Activated CD4-positive, alpha-beta T cell treated with anti-CD3 and anti-CD28 coated beads for 48 hours (primary cell): ENCODE measurements at places on chromosomes 2 and 18.

- peak; percentile 32 for DNase-seq
Observed at GRCh38 chr2:232418466-232419244, 12.0 kb downstream of the ALPG start.

DNA sequence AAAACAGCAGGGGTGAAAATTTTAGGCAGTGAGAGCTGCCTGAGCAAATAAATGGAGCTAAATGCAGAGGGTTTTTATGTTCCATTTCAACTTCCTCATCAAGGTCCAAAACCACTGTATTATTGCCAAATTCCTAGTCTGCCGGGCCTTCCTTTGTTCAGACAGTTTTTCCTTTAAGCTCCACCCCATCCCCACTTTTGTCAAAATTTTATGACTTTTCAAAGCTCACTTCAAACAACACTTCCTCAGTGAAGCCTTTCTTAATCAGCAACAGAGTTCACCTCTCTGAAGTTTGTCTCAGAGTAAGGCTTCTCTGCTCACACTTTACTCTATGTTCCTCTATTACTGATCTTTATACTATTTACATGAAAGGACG is 81.3 kb downstream of the CERKL start:
- no peak for DNase-seq

DNA sequence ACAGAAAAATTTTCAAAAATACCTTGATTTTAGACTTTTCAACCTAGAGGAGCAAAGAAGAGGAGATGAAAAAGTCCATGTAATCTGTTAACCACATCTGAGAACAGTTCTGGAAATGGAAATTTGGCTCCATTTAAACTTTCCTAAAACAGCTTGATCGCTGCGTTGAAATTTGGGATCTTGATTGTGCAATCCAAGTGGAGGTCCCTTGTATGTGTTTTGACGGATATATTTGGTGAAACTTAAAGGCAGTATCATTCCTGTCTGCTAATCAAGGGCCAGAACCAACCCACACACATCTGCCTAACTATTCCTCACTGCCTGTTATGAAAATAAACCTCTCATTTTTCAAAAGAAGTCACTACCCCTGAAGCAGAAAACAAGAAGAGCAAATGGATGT is 46.6 kb downstream of the SPATS2L start:
- DNase-seq = no peak

DNA sequence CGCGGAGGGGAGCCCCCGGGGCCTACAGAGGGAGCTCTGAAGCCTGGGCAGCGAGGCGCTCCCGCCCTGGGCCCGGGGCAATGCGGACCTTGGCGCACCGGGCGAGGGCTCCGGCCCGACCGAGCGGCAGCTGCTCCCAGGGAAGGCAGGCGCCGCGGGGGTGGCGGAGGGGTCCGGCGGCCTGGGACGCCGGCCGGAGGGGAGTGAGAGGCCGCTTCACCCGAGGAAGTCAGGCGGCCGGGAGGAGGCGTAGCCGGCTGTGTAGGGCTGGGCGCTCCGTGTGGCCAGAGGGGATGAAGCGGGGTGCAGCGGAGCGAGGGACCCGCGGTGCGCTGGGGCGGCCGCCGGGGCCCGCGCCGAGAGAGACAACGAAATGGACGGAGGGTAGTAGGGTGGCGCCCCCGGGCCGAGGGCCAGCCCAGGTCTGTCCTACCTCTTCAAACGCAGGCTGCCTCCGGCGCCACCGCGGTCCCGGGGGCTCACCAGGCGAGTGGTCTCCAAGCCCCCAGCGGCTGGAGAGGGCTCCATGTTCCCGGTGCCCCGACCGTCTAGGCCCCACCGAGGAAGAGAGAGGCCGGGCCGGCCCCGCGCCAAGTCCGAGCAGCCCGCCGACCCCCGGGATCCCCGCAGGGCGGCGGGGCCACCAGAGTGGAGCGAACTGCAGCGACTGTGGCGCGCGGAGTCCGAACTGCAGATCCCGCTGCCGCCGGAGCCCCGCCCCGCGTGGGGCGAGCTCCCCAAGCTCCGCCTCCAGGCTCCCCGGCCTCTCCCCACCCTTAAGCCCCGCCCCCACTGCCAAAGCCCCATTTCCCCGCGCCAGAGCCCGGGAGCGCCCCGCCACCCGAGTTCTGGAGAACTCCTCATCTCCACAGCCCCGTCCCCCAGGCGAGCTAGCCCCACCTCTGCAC is at the start of gene SLC30A3:
Gene SLC30A3 (minus strand): TSS at position 669 of the 908 bp plus-strand sequence. CDS start 141 bp downstream, at position 528.
- DNase-seq = peak; percentile 82

GRCh38 chr2:181106789-181107627 is 126.6 kb downstream of the UBE2E3 start:
- DNase-seq = peak; percentile 16

DNA sequence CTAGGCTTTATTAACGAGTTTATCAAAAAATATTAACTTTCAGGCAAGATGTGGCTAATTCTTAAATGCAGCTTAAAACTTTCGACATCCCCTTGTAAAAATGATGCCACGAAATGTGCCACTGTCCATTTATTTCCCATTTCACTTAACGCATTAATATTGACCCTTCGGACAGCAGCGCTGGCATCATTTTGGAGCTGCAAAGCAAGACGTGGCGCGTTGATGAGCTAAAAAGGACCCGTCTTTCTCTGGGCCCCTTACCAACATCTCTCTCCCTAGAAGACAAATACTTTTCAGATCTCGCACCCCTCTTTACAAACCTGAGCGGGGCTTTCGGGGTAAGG is 367.9 kb downstream of the MTX2 start:
- no peak for DNase-seq

- DNase-seq = peak; percentile 8
Observed at GRCh38 chr18:26307161-26307773, 81.0 kb downstream of the TAF4B start.

- DNase-seq = no peak
Observed at GRCh38 chr2:172220121-172220520, 117.4 kb upstream of the DLX2 start.

GRCh38 chr2:171547720-171548119 is 25.4 kb downstream of the CYBRD1 start:
- no peak for DNase-seq

- DNase-seq = peak; percentile 33
Observed at GRCh38 chr2:96427917-96428316, 77.2 kb downstream of the NEURL3 start.

GRCh38 chr18:60445341-60445740 is 72.8 kb upstream of the MC4R start:
- DNase-seq = no peak

- DNase-seq = no peak
Observed at GRCh38 chr2:54545702-54546450, 89.7 kb downstream of the SPTBN1 start.

DNA sequence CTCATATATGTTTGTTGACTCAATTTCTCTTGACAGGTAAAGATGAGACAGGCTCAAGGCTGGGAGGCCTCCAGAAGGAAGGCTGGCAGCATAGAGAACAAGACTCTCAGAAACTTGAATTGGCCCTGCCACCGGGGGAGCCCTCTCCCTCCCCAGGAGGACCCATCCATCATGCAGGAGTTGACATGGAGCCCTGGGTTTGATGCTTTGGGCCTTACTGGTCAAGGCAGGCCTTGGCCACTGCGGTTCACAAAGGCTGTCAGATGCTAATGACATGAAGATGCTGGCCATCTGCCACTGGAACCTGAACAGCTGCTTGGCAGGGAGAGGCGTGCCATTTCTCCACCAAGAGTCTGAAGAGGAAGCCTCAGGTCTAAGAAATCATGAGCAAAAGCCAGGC is 193.6 kb downstream of the MTCL1 start:
- no peak for DNase-seq

DNA sequence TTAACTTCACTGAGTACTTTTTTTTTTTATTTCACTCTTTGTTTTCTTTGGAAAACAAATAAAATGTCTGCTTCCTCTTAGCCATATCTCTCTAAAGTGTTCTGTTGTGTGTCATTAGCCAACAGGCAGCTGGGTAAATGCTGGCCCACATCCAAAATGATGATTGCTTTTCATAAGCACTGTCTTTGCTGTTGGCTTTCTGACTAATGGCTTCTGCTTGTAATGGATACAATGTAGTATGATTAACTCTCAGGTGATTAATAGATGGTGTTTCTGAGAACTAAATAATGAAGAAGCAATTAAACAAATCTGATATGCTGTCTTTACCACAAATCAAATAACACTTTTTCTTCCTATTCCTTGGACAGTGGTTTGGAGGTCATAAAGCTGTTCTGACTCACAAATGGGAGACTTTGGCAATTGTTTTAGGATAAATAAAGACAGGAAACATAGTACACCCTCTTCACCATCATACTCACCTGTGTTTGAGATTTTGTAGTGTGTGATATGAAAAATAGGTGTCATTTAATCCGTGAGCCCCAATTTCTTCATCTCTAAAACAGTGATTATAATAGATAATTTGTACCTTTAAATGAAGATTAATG is 888.4 kb downstream of the TSN start:
- DNase-seq = no peak

DNA sequence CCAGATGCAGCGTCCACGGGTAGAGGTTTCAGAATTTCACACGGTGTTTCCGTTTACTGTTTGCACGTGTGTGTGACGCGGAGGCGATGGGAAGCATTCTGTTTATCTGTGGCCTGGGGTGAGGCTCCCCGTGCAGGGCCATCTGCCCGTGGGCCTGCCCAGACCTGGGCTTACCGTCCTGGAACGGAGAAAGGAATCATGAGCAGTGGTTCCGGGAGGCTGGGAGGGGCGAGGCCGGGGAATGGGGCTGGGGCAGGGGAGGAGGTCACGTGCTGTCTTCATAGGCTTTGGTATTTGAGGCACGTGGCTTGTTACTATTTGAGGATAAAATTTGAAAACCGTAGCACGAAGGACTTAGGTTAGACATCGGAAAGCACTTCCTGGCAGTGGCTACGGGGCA is 77.9 kb downstream of the RTP5 start:
- DNase-seq = no peak

DNA sequence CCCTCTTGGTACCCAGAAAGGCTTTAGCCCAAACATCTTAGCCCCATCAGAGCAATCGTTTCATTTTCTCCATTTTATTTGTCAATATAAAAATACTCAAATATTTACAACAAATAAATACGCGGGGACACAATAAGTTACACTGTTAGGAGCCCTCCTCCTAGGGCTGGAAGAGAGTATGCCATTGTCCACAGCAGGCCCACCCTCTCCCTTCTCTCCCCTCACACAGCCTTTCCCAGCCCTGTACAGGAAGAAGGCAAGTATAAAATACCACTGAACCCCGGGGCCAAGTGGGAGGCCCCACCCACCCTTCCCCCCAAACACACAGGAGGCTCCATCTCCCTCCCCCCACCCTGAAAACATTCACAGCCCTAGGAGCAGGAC is 1.9 kb upstream of the ANKRD39 start:
- DNase-seq = no peak

GRCh38 chr2:28752631-28753376 is 1.2 kb downstream of the PPP1CB start:
- DNase-seq = no peak

DNA sequence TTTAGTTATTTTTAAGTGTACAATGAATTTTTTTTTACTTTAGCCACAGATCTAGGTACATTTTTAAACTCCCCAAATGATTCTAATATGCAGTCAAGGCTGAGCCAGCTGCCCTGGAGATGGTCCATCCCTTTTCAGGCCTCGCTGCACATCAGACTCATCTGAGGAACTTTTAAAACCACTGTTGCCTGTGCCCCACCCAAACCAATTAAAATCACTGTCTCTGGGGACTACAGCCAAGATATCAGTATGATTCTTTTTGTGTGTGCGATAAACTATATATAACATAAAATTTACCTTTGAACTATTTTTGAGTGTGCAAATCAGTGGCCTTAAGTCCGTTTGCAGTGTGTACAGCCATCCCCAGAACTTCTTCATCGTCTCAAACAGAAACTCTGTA is 9.1 kb upstream of the MALT1 start:
- no peak for DNase-seq

- DNase-seq = no peak
Observed at GRCh38 chr18:59582395-59582794, 114.8 kb downstream of the CCBE1 start.

GRCh38 chr2:186027922-186028321 is 289.3 kb downstream of the FSIP2 start:
- no peak for DNase-seq

GRCh38 chr2:127101756-127102477 is 5.0 kb downstream of the BIN1 start:
- DNase-seq = no peak

GRCh38 chr2:9115229-9115628 is 91.4 kb upstream of the ASAP2 start:
- no peak for DNase-seq

DNA sequence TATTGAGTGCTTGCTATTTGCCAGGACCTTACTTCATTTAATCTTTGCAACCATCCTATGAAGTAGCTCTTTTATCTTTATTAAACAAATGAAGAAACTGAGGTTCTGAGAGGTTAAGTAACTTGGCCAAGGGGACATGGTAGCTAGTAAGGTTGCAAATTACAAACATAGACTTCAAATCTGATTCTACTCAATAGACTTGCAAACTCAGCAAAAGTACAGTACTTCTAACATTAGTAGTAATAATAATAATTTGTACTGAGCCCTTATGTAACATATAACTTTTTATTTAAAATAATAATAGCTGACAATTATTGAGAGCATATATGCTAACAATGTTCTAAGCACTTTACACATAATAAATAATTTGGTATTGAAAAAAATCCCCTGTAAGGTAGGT is 255.7 kb upstream of the ATP5MC3 start:
- no peak for DNase-seq

GRCh38 chr2:31110998-31111397 is 27.2 kb downstream of the GALNT14 start:
- no peak for DNase-seq

GRCh38 chr2:235513984-235514626 is 20.3 kb downstream of the AGAP1 start:
- DNase-seq = no peak

GRCh38 chr2:217611626-217612127 is 391.1 kb downstream of the TNS1 start:
- no peak for DNase-seq

DNA sequence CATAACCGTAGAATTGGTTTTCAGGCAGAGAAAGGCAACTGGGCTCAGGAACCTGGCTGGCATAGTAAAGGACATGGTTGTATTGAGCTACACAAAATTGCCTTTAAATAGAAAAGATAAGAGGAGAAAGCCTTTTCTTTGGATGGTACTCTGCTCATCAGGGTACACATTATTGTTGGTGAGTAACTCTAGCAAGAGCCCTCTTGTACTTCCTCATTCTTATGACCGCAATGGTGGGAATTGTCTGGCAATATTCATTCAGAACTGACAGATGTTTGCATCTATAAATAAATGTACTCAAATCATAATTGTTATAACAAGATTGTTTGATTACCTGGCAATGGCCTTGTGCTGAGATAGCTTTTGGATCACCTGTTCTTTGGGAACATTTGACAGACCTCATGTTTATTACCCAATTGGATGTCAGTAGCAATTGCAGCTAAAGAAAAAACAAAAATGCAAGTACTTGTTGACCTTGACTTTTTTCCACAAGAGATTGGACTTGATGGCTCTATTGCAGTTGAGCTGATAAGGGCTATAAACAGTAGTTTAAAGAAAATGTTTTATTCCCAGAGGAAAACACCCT is 43.9 kb downstream of the MEIS1 start:
- no peak for DNase-seq

- no peak for DNase-seq
Observed at GRCh38 chr2:179927041-179927440, 65.6 kb upstream of the ZNF385B start.
